Stimulated activated CD4-positive, alpha-beta T cell treated with anti-CD3 and anti-CD28 coated beads, Interleukin-1b, Interleukin-23, amount 100 ng/mL, for 24 hours (primary cell): ENCODE measurements at places on chromosomes 11 and 22.
A peak's percentile ranks its signal among the peaks of the same experiment; 100 is the strongest.

DNA sequence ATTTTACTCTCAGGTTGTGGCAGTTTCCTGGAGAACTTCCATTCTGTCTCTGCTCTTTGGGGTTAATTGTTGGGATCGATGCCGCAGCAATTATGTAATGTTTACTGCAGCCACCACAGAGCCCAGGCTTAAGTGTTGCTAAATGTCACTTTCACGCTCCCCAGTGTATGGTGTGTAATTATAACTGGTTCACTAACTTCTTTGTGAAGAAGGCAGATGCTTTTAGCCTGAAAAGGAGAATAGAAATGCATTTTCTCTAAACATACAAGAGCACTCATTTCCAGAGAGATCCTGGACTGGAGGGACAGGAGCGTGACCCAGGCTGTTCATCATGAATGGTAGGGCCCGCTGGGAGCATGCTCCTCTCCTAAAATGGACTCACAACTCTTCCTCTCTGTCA is 132.2 kb upstream of the PLET1 start:
- DNase-seq = no peak

GRCh38 chr11:33015621-33016551 is at the start of gene DEPDC7:
Gene DEPDC7 (plus strand): TSS chr11:33015878. CDS start chr11:33015956, 78 bp downstream.
- DNase-seq = peak; percentile 43

- no peak for DNase-seq
Measured at GRCh38 chr22:24155627-24156140, 25.6 kb upstream of the SUSD2 start.

GRCh38 chr22:39486951-39487825 is 14.9 kb upstream of the MIEF1 start:
- no peak for DNase-seq

DNA sequence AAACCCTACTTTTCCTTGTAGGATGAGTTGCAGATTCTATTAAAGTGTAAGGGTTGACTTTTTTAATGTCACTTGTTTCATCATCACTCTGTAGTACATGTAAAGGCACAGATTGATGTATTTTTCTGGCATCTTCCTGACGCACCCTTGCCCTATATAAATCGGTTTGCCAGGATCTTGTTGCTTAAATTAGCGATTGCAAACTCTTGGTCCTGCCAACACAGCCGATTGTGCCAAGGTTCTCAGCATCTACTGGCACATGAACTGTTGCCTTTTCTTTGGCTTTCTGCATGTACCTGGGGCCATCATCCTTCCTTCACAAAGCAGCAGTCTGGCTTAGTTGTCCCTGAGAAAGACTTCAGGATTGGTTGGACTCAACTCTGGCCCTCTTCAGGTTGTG is 7.5 kb upstream of the LIN7C start:
- no peak for DNase-seq

DNA sequence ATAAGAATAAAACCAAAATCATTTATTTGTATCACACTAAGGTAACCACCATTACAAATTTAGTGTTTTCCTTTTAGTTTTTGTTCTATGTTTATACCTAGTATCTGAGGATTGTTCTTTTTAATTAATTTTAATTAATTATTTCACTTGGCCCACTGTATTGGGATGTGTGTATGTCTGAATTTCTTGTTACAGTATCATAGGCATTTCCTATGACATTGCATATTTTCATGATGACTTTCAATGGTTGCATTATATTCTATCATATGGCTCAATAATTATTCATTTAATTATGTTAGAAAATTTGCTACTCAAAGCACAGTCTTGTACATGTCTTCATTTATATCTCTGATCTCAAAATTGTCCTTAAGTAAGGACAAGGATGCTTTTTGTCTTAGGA is 41.0 kb downstream of the C11orf71 start:
- no peak for DNase-seq

- no peak for DNase-seq
Measured at GRCh38 chr11:64447831-64448598, 89.1 kb downstream of the RPS6KA4 start.

- DNase-seq = no peak
Measured at GRCh38 chr11:3147257-3147619, 17.9 kb downstream of the OSBPL5 start.

DNA sequence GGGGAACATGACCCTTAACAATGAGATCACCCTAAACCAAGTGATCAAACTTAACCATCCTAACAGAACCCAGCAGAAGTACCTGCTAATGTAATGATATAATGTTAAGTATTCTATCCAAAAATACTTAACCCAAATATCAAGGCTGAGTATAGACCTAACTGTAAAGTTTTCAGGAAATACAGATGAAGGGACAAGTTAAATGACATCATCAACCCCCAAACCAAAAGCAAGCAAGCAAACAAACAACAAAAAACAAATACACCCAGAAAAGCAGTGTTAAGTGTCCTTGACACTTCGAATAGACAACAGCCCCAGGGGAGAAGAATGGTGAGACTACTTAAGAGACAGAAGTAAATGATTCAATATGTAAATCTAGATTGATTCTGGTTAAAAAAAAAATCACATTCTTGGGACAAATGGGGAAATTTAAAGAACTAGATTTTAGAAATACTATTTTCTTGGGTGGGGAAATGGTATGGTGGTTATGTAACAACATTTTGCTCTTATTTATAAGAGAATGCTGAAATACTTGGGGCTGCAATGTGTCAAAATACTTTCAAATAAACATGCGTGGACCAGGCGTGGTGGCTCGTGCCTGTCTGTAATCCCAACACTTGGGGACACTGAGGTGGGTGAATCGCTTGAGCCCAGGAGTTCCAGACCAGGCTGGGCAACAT is 2.5 kb downstream of the CSTF3 start:
- DNase-seq = no peak

GRCh38 chr22:37018815-37019308 is 385 bp downstream of the TST start:
- DNase-seq = no peak

GRCh38 chr11:73342633-73343032 is 33.6 kb upstream of the RELT start:
- DNase-seq = no peak

DNA sequence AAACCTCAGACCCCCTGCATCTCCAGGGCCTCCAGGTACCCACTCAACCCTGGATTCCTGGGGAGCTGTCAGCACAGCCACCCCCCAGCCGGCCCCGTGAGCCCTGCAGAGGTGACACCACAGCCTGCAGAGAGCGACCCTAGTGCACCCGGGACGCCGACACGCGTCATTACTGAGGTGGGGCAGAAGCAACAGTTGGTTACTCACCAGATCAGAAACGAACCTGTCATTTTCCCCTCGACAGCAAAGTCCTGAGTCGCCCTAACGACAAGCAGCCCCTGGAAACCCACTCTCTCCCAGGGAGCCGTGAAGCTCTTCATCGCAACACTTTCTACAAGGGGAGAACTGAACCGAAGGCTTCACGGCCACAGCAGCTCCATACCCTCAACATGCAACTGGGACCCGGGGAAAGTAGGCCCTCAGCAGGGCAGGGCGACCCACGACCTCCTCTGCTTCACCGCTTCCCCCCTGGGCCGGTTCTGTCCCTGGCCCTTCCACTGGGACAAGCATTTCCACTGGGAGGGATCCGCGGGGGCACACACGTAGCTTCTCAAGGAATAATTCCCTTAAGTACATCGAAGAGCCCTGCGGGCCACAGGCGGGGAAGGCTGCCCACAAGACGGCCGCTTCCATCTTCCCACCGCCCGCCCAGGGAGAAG is 1.6 kb downstream of the BRD1 start:
- DNase-seq = no peak

GRCh38 chr11:70650075-70650909 is 252.0 kb downstream of the CTTN start:
- no peak for DNase-seq

DNA sequence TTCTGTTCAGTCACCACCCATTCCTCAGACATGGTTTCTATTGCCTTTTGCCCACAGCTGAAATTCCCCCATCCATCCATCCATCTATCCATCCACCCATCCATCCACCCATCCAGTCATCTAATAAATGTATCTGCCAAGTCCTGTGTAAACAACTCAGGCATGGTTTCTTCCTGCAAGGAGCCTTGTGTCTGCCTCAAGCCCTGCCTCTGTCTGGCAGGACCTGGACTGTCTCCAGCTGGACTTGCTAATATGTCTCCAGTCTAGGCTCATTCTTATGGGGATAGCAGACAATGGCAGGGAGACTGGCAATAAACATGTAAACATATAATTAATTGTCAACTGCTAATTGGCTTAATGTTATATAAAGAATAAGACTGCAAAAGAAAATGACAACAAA is 64.7 kb upstream of the AMPD3 start:
- DNase-seq = no peak

DNA sequence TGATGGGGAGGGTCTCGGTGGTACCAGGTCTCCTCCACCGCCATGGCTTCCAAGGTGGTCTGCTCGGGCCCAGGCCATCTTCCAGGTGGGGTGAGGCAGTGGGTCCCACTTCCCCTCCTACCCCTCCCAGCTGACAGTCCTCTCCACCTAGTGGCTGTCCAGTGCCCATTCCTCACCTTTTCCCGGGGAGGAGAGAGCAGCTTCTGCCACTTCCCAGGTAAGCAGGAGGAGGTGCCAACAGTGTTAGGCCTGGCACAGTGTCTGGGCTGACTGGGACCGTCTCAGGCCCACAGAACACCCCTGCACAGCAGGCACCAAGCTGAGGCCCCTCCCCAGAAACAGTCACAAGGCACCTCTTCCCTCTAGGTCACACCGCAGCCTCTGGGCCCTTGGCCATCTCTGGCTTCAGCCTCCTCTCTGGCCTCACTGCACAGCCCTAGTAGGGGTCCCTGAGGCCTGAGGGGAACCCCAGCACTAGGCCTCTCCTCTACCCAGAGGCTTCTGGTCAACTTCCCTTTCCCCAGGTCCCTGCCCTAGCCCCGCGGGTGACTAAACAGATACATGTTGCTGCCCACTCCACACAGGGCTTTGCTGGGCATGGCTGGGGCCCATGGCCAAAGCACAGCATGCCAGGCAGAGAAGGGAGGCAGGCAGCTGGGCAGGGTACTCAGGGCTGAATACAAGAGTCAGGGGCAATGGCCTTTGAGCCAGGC is 2.3 kb upstream of the ANKRD13D start:
- no peak for DNase-seq

DNA sequence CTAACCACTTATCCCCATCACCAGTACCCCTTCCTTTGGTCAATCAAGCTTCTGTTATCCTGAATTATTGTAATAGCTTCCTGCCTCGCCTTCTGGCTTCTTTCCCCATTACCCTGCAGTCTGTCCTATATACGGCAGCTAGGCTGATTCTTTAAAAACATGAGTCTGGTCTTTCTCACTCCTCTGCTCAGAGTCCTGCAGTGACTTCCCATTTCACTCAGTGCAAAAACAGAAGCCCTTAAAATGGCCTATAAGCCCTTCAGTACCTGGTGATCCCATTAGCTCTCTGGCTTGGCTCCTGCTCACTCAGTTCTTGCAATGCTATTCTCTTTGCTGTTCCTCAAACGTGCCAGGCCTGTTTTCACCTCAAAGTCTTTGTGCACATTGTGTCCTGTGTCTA is 58.4 kb downstream of the JRKL start:
- no peak for DNase-seq
